Activated CD4-positive, alpha-beta T cell treated with anti-CD3 and anti-CD28 coated beads, Interleukin-2, amount 10 ng/mL, durations not matched to agents 24 days and 14 days (primary cell): ENCODE measurements at places on chromosomes 2 and 18. TPM values are rescaled to one million over a fixed set of nuclear protein-coding genes. Genes with fewer than 3 reads are reported as not detected.

Gene EPB41L3
- 1.5 TPM in 2 replicates for total RNA-seq

Gene CDH7
- not detected in 2 replicates for total RNA-seq

Gene CTAGE1
- not detected in 2 replicates for total RNA-seq

Gene UGT1A10
- total RNA-seq = not detected in 2 replicates

Gene TANK
- 91.2 and 97.2 TPM in 2 replicates for total RNA-seq

Gene TACR1
- not detected in 2 replicates for total RNA-seq

Gene TSN
- total RNA-seq = 72.6 and 76.5 TPM in 2 replicates

Gene AQP12A
- not detected in 2 replicates for total RNA-seq

Gene IL1B
- total RNA-seq = 0.33 and 0.92 TPM in 2 replicates

Gene SYT4
- total RNA-seq = not detected in 2 replicates

Gene KCNE4
- total RNA-seq = not detected in 2 replicates

Gene MEIS1
- 0.31 TPM in 1 of 2 replicates, not detected in the other for total RNA-seq

Gene SDC1
- 0.63 and 1.1 TPM in 2 replicates for total RNA-seq

Gene LYPD6
- not detected in 2 replicates for total RNA-seq

Gene NTSR2
- total RNA-seq = not detected in 2 replicates

Gene RAMP1
- 17.6 TPM in 2 replicates for total RNA-seq

Gene OXER1
- total RNA-seq = 0.19 and 0.43 TPM in 2 replicates

Gene SKA1
- 20.0 and 22.1 TPM in 2 replicates for total RNA-seq

Gene VWA3B
- not detected in 2 replicates for total RNA-seq

Gene GPR75
- total RNA-seq = 2.5 and 3.1 TPM in 2 replicates

Gene PLCL1
- 0.45 and 0.63 TPM in 2 replicates for total RNA-seq

Gene VWC2L
- not detected in 2 replicates for total RNA-seq

Gene RAD51AP2
- not detected in 2 replicates for total RNA-seq

Gene CDK15
- not detected in 2 replicates for total RNA-seq

Gene MYO3B
- total RNA-seq = 0.95 and 1.5 TPM in 2 replicates

Gene EPHA4
- 0.31 and 0.63 TPM in 2 replicates for total RNA-seq

Gene RAX
- total RNA-seq = not detected in 2 replicates

Gene OTOS
- total RNA-seq = not detected in 2 replicates

Gene SPATA3
- not detected in 2 replicates for total RNA-seq

Gene RIT2
- not detected in 2 replicates for total RNA-seq

Gene BMP10
- total RNA-seq = not detected in 2 replicates

Gene SCN1A
- not detected in 2 replicates for total RNA-seq

Gene EHBP1
- 23.9 and 27.4 TPM in 2 replicates for total RNA-seq

Gene SLC14A1
- total RNA-seq = 0.86 and 0.97 TPM in 2 replicates

Gene NIFK
- total RNA-seq = 164 and 177 TPM in 2 replicates

Gene ICA1L
- total RNA-seq = 6.6 and 7.8 TPM in 2 replicates

Gene SNORC
- total RNA-seq = 1.0 and 1.2 TPM in 2 replicates

Gene COL3A1
- total RNA-seq = 0.09 TPM in 1 of 2 replicates, not detected in the other

Gene TUBA3E
- not detected in 2 replicates for total RNA-seq

Gene HAAO
- 0.26 and 0.73 TPM in 2 replicates for total RNA-seq

Gene PRSS56
- total RNA-seq = not detected in 2 replicates

Gene GPR55
- 0.23 and 0.38 TPM in 2 replicates for total RNA-seq

Gene ZNF396
- total RNA-seq = 0.19 and 0.26 TPM in 2 replicates

Gene ZBTB14
- total RNA-seq = 19.4 and 20.4 TPM in 2 replicates

Gene IGFBP5
- total RNA-seq = not detected in 2 replicates

Gene SP9
- total RNA-seq = not detected in 2 replicates

Gene CYS1
- 0.24 and 0.63 TPM in 2 replicates for total RNA-seq
